ENCODE measurements at places on chromosomes 7 and 10.

DNA sequence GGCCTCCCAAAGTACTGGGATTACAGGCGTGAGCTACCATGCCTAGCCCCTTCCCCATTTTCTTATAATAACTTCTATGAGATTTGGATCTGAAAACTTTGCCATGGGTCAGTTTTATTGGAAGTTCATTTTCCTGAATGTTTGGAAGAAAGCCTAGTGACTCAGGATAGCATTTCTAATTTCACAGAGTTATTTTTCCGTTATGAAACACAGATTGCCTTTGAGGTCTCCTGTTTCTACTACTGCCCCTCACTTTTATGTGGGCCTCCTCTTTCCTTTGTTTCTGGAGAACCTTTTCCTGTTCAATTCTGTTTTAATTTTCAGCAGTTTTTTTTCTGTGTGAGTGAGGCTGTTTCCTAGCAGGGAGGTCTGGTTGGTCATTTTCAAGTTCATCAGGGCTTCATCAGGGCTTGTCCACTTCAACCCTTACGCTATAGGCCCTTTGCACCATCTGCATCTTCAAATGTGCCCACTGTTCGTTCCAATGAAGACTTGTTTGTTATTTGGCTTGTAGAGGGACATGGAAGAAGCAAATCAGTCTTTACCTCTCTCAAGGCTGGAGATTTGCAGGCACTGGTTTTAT, 58.7 kb downstream of the BMPR1A start:
- DNase-seq, result no peak

GRCh38 chr7:131583430-131583829, 27.0 kb upstream of the PODXL start:
- DNase-seq, result no peak

- DNase-seq, result no peak
Observed at GRCh38 chr7:6650086-6650485, 13.0 kb downstream of the ZNF316 start.

DNA sequence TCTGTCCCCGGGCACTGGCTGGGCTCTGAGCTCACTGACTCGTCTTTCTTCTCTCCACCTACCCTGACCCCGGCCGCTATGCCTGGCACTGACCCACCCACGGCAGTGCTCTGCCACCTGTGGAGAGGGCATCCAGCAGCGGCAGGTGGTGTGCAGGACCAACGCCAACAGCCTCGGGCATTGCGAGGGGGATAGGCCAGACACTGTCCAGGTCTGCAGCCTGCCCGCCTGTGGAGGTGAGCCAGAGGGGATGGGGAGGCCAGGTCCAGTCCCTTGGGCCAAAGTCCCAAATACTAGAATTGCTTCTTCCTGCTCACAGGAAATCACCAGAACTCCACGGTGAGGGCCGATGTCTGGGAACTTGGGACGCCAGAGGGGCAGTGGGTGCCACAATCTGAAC, 27.3 kb downstream of the TBATA start:
- no peak for DNase-seq

- no peak for DNase-seq
Observed at GRCh38 chr10:119241066-119241465, 33.7 kb downstream of the GRK5 start.

- DNase-seq, result no peak
Observed at GRCh38 chr10:1195828-1196227, 139.6 kb downstream of the WDR37 start.
